ENCODE measurements at places on chromosomes 1 and 21. TPM values are rescaled to one million over a fixed set of nuclear protein-coding genes. Genes with fewer than 3 reads are reported as not detected.

- no peak for DNase-seq
- H3K4me1 ChIP-seq: peaks cover 23% of the 10 kb centered on the region
- peak overlapping the region; percentile 65 for H3K27ac ChIP-seq
- H3K27me3 ChIP-seq: no peaks in the 10 kb centered on the region
- H3K36me3 ChIP-seq: peaks cover 2% of the 10 kb centered on the region
Measured at GRCh38 chr1:184162281-184162680, 110.8 kb downstream of the TSEN15 start.

DNA sequence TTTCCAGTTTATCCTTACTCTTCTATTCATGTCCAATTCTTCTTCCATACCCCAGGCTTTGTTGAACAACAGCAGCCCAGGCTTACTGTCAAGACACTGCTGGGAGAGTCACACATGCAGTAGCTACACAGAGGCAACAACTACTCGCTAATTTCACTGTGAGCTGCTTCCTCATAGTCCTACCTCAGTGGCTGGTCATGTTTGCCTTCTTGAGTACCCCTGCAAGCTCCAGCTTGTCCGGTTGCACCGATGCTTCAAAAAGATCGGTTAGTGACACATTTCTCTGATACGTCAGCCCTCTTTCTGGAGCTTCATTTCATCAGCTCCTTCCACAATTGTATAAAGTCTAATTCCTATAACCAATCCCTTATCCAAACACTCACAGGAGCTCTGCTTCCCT, 246.7 kb upstream of the NFIA start:
- no peak overlapping the region for H3K27ac ChIP-seq
- H3K4me1 ChIP-seq: no peaks in the 10 kb centered on the region
- H3K36me3 ChIP-seq: no peaks in the 10 kb centered on the region

DNA sequence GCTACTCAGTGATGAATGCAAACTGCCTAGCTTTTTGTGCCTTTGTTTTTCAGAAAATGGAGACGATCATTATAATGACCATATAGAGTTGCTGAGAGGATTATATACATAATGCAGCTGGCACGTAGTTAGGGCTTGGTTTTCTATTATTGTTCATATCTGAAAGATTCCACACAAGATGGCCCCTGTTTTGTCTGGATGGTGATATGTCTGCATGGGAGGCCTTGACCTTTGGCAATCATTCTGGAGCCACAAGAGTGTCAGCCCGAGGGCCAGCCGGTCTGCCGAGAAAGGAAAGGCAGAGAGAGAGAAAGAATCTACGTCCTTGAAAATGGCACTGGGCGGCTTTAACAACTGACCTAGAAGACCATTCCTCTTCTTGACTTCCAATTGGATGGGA, 5.7 kb upstream of the SH2D1B start:
- peaks cover 18% of the 10 kb centered on the region for H3K27me3 ChIP-seq
- no peaks in the 10 kb centered on the region for H3K36me3 ChIP-seq
- H3K27ac ChIP-seq: no peak overlapping the region
- no peak for DNase-seq
- H3K4me3 ChIP-seq: no peak overlapping the region

DNA sequence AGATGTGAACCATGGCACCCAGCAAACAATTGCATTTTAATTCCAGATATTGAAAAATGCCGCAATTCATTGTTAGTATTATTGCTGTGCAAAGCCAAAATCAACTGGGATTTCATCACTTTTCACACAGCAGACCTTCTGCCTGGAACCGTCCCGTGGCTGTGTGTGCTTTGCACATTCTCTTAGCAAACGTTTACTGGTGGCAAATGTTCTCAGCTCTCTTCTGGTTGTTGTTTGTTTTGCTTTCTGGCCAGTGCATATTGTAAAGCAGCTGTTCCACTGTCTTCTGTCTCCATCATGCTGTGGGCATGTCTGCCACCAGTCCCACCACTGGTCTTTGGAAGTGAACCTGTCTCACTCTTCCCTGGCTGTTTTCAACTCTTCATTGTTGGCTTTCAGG, 19.8 kb upstream of the TTLL10 start:
- no peak overlapping the region for H3K4me3 ChIP-seq
- H3K27ac ChIP-seq: no peak overlapping the region
- H3K4me1 ChIP-seq: peaks cover 1% of the 10 kb centered on the region
- DNase-seq: no peak
- H3K36me3 ChIP-seq: peaks cover 17% of the 10 kb centered on the region
- H3K27me3 ChIP-seq: peaks cover 2% of the 10 kb centered on the region

- DNase-seq: no peak
- H3K36me3 ChIP-seq: no peaks in the 10 kb centered on the region
- H3K4me1 ChIP-seq: peaks cover 4% of the 10 kb centered on the region
- H3K27me3 ChIP-seq: peaks cover 56% of the 10 kb centered on the region
- H3K4me3 ChIP-seq: no peak overlapping the region
Measured at GRCh38 chr1:25150985-25151495, 81.3 kb downstream of the SYF2 start.

GRCh38 chr1:178539291-178539690, 26.4 kb downstream of the TEX35 start:
- H3K27ac ChIP-seq: no peak overlapping the region
- DNase-seq: no peak
- no peak overlapping the region for H3K4me3 ChIP-seq
- H3K27me3 ChIP-seq: no peaks in the 10 kb centered on the region
- H3K4me1 ChIP-seq: peaks cover 10% of the 10 kb centered on the region
- no peaks in the 10 kb centered on the region for H3K36me3 ChIP-seq

- H3K4me3 ChIP-seq: no peak overlapping the region
- no peaks in the 10 kb centered on the region for H3K27me3 ChIP-seq
- H3K36me3 ChIP-seq: no peaks in the 10 kb centered on the region
- no peak overlapping the region for H3K27ac ChIP-seq
Measured at GRCh38 chr1:56061824-56062223, 517.5 kb downstream of the PLPP3 start.

The RAB4A gene
- total RNA-seq: 30.9 TPM

The RGS8 gene
- total RNA-seq: not detected

The ELAPOR1 gene
- 5.0 TPM for total RNA-seq

The CD1E gene
- total RNA-seq: not detected

GRCh38 chr21:44533121-44533890, 6.7 kb downstream of the KRTAP10-1 start:
- H3K4me1 ChIP-seq: no peaks in the 10 kb centered on the region
- no peak overlapping the region for H3K4me3 ChIP-seq
- no peak for DNase-seq

DNA sequence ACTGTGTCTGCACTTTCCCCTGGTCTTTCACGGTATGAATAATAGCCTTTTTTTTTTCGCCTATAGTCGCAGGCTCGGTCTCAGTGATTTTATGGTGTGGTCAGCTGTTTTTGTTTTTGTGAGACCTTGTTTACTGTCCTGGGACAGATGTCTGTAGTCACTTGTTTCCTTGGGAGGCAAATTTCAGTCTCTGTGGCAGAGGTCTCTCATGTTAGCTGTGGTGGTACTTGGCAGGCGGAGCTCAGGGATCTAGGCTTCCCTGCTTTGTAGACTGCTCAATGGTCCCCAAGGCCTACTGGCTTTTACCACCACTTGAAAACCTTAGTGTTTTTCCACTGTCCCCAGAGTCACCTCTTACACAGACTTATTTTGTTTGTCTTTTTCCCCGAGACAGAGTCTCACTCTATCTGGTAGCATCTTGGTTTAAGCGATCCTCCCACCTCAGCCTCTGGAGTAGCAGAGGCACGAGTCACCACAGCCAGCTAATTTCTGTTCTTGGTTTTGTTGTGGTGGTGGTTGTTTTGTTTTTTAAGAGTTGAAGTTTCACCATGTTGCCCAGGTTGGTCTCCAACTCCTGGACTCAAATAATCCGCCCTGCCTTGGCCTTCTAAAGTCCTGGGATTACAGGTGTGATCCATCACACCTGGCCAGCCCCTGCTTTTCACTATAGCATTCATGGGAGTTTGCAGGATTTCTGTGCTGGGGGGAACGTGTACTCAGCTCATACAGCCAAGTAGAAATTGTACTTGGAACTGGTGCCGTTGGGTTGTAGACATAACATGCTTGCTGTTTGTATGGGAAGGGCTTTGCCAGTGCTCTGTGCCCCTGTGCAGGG, 10.3 kb downstream of the RNU1-2 start:
- peaks cover 4% of the 10 kb centered on the region for H3K36me3 ChIP-seq
- H3K27me3 ChIP-seq: peaks cover 8% of the 10 kb centered on the region
- no peak for DNase-seq
- peaks cover 24% of the 10 kb centered on the region for H3K4me1 ChIP-seq
- H3K27ac ChIP-seq: no peak overlapping the region

DNA sequence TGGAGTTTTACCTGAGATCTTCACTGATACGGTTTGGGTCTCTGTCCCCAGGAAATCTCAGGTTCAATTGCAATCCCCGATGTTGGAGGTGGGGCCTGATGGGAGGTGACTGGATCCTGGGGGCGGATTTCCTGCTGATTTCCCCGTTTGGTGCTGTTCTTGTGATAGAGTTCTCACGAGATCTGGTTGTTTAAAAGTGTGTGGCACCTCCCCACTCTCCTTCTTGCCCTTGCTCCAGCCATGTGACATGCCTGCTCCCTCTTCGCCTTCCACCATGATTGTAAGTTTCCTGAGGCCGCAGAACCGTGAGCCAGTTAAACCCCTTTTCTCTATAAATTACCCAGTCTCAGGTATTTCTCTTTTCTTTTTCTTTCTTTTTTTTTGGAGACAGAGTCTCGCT, 126.4 kb upstream of the SLC45A1 start:
- H3K27me3 ChIP-seq: no peaks in the 10 kb centered on the region
- no peaks in the 10 kb centered on the region for H3K36me3 ChIP-seq
- peaks cover 10% of the 10 kb centered on the region for H3K4me1 ChIP-seq
- no peak overlapping the region for H3K4me3 ChIP-seq

GRCh38 chr21:16180614-16181013, 450.8 kb downstream of the USP25 start:
- no peaks in the 10 kb centered on the region for H3K4me1 ChIP-seq
- H3K27me3 ChIP-seq: peaks cover 3% of the 10 kb centered on the region
- DNase-seq: no peak
- no peak overlapping the region for H3K27ac ChIP-seq
- H3K4me3 ChIP-seq: no peak overlapping the region

Data from activated CD4-positive, alpha-beta memory T cell treated with anti-CD3 and anti-CD28 coated beads, Interleukin-2, amount 10 ng/mL, durations not matched to agents 7 days and 5 days (primary cell).